ENCODE measurements at places on chromosomes 11 and 22.

GRCh38 chr22:38428714-38429113, 26.3 kb downstream of the KCNJ4 start:
- DNase-seq = no peak

- peak; percentile 85 for DNase-seq
Measured at GRCh38 chr22:30287648-30288418, 1.5 kb downstream of the CASTOR1 start.

GRCh38 chr22:19038728-19039447, 83.3 kb downstream of the DGCR2 start:
- no peak for DNase-seq

DNA sequence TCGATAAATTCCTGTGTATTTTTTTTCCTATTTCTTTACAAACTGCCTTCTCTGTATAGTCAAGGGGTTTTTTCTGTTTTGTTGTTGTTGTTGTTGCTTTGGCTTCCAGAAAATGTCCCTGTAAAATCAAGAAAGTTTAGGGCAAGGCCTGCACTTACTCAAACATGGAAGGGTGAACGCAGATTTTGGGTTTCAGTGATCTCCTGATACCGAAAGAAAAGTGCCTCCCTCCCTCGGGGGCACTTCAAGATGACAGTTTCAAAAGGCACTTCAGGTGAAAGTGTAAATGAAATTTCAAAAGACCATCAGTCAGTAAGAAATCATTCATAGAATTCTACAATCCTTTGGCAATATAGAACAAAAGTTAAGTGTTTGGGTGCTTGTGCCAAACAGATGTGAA, 43.4 kb upstream of the TMPRSS4 start:
- DNase-seq = no peak

DNA sequence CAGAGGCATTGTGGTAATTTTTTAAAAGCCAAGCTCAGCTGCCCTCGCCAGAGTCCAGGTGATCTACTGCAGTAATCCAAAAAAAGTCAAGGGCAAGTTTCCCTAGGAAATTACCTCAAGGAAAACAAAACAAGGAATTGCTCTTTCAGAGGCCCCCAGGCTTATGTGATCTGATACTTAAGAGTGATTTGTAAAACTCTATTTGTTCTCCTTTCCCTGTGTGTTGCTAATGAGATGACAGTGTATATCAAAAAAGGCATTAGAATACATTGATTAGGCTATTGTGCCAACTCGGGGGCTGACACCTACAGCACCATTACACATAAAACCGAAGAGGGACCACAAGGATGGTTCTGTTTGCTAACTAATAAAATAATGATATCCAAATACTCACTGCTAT, 44.5 kb upstream of the CHRM4 start:
- DNase-seq = no peak

GRCh38 chr11:7548659-7549274, 35.0 kb downstream of the PPFIBP2 start:
- no peak for DNase-seq

- no peak for DNase-seq
Measured at GRCh38 chr22:28791841-28792490, 8.4 kb downstream of the XBP1 start.

GRCh38 chr22:27573280-27574001, 228.1 kb downstream of the MN1 start:
- no peak for DNase-seq

DNA sequence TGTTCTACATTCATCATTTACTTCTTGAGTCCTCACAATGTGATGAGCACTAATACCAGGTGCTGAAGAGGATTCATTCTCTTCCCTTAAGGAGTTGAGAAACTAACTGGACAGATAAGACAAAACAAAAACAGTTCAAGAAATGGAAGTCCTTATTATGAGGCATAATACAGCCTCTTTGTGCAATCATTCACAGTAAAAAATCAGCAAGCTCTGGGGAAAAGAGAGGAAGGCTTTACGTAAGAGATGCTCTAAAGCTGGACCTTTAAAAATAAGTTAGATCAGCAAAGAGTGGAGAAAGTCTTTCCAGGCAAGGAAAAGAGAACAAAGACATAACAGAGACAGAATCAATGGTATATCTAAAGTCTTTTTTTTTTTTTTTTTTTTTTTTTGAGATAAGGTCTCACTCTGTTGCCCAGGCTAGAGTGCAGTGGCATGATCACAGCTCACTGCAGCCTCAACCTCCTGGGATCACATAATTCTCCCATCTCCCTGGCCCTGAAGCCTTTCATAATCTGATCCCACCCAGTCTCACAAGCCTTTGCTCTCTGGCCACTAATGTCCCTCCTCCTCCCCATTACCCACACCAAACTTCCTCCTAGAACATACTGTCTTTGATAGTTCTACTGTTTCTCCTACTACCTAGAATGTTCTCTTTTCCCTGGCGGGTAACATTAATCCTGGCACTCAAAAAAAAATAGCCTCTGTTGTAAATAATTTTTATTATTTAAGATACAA, 40.9 kb downstream of the MRTFA start:
- DNase-seq = no peak

GRCh38 chr22:19930551-19931486, 10.8 kb upstream of the COMT start:
- DNase-seq = no peak

DNA sequence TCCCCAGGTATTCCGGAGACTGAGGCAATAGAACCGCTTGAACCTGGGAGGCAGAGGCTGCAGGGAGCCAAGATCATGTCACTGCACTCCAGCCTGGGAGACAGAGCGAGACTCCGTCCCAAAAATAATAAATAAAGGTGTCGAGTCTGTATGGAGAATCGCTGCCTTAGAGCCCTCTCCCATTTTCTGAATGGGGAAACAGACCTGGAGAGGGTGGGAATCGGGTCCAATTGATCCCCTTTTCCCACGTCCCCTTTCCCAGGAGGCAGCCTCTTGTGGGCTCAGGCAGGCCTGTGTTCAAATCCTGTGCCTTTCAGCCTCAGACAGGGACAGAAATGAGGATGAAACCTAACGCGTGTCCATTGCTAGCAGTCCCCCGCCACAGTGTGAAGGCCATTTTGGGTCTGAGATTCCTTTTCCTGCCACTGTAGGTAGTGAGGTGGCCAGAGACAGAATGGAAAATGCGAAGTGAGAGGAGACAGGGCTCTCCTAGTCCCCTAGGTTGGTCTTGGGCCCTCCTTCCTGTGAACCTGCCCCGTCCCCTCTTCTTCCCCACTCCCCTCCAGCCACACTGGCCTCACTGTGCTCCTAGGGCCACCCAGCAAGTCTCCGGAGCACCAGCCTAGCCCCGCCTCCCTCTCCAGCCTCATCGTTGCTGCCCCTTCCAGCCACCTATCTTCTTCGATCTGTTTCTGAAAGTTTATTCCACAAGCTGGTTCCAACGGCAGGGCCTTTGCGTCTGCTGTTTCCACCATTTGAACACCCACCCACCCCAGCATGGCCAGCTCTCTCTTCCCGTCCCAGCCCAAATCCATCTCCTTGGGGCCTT, 2.7 kb upstream of the POLDIP3 start:
- no peak for DNase-seq

- DNase-seq = no peak
Measured at GRCh38 chr22:47322854-47323253, 560.4 kb downstream of the TBC1D22A start.
